Left renal pelvis (tissue), 4 donors: ENCODE measurements at places on chromosomes 7 and 10.

GRCh38 chr10:28592953-28593352, 60.0 kb downstream of the WAC start:
- no peak for DNase-seq

GRCh38 chr7:67453580-67454380, 457.1 kb downstream of the TYW1 start:
- no peak for DNase-seq

DNA sequence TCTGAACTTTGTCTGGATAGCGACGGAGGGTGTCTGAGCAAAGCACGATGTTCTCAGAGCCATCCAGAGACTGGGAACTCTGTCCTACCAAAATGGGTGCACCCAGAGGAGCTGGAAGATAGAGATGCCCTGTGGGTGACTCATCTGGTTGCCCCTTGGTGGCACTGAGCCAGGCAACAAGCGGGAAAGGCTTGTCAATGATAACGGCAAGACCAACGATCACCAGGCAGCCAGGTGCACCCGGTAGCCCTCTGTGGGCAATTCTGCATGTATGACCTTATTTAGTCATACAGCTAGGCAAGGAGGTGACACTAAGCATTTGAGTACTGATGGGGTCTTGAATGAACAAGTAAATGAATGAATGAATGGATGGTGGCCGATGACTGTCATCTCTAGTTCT, 2.8 kb upstream of the ELN start:
- DNase-seq, result no peak

DNA sequence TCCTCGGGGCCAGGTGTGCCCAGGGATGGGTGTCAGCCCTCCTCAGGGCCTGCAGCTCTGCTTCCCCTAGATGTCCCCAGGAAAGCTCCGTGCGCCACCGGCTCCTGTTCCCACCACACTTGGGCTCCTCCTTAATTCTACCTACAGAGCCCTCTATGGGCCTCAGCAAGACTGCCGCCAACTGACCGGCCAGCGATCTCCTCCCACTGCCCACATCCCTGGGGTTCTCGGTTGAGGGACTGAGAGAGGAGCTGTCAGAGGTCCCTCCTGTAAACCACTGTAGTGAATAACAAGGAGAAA, 5.3 kb upstream of the LDB3 start:
- no peak for DNase-seq

DNA sequence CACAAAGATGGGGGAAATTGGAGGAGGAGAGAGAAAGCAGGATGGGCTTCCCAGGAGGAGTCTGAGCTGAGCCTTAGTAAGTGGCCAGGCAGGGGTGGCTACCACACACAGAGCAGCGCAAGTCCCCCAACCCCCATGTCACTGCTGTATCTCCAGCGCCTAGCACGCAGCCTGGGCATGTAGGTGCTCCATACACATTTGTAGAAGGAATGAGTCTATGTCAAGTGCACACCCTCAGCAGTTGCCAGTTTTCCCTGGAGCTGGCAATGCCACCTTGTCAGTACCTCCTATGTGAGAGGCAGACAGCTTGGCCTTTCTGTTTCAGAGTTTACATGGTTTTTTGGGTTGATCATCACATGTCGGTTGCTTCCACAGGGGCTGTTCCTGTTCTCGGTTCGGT, 116.1 kb downstream of the CLEC2L start:
- DNase-seq, result no peak

- no peak for DNase-seq
Observed at GRCh38 chr10:109895095-109895818, 28.1 kb downstream of the XPNPEP1 start.

DNA sequence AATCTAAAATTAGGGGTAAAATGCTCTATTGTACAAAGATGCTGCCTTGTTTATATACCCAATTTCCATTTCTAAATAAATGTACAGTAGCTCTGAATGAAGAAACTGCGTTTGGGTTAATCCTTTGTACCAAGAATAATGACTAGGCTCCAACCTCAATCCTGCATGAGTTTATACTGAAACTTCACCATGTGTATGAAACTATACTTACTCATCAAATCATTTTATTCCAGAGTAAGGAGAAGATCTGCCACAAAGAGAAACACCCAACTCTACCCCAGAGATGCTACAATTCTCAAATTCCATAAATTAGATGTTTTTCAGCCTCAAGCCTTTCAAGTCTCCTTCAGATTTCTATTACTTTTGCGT, 53.8 kb upstream of the AKR1E2 start:
- DNase-seq, result no peak

DNA sequence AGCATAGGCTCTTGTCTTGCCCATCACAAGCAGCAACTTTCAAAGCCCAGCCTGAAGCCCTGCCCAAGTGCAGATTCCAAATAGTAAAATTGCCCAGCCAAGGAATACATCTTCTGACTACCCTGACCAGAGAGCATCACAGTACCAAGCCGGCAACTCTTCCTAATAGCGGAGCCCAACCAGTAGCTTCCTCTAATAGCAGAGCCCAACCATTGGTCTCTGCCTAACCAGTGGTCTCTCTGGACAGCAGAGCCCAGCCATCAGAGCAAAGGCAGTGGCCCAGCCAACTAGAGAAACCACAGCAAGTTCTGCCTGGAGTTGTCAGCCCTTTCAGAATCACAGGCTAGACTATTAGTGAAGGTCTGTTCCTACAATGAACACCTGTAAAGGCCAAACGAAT, 285.6 kb downstream of the HGF start:
- DNase-seq, result peak; percentile 14

- DNase-seq, result no peak
Observed at GRCh38 chr10:97412891-97413304, 11.8 kb upstream of the RRP12 start.

- DNase-seq, result no peak
Observed at GRCh38 chr10:98621630-98622029, 174.9 kb upstream of the HPS1 start.

GRCh38 chr7:68676813-68677535, 921.3 kb upstream of the AUTS2 start:
- no peak for DNase-seq

- DNase-seq, result no peak
Observed at GRCh38 chr10:96478355-96478754, 35.4 kb downstream of the TLL2 start.

DNA sequence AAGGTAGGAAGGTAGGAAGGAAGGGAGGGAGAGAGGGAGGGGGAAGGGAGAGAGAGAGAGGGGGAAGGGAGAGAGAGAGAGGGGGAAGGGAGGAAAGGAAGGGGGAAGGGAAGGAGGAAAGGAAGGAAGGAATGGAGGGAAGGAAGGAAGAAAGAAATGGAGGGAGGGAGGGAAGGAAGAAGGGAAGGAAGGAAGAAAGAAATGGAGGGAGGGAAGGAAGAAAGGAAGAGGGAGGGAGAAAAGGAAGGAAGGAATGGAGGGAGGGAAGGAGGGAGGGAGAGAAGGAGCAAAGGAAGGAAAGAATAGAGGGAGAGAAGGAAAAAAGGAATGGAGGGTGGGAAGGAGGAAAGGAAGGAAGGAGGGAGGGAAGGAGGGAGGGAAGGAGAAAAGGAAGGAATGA, 176.4 kb upstream of the PTER start:
- no peak for DNase-seq

DNA sequence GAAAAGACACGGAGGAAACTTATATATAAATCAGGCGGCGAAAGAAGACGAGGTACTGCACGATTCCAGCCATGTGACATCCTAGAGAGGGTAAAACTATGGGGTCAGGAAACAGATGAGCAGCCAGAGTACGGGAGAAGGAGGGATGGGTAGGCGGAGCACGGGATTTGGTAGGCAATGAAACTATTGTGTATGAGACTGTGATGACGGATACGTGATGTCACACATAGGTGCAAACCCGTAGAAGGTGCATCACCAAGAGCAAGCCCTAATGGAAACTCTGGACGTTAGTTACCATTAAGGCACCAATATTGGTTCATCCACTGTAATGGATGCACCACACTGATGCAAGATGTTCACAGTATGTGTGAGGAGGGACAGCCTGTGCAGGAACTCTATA, 93.8 kb upstream of the MGMT start:
- no peak for DNase-seq

- DNase-seq, result no peak
Observed at GRCh38 chr10:43249151-43249961, 17.5 kb downstream of the RASGEF1A start.

- no peak for DNase-seq
Observed at GRCh38 chr7:154842591-154842990, 160.3 kb downstream of the PAXIP1 start.

DNA sequence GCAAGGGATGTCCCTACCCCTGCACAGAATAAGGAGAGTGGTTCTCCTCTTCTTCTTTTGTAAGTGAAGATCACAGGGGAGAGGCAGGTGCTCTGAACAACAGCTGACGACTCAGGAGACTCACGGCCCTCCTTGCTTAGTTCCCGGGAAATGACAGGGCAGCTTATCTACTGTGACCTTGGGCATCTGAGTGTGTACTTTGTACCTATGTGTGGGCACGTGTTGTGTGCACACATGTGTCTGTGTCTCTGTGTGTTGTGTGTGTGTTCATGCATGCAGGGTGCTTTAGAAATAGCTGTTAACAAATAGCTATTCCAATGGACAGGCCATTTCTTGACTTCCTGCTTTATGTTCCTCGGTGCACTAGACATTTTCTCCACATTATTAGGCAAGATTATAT, 80.5 kb upstream of the NPS start:
- DNase-seq, result no peak

GRCh38 chr10:121535381-121535780, 62.9 kb downstream of the FGFR2 start:
- DNase-seq, result no peak

- no peak for DNase-seq
Observed at GRCh38 chr7:78149787-78150186, 351.2 kb downstream of the PHTF2 start.

DNA sequence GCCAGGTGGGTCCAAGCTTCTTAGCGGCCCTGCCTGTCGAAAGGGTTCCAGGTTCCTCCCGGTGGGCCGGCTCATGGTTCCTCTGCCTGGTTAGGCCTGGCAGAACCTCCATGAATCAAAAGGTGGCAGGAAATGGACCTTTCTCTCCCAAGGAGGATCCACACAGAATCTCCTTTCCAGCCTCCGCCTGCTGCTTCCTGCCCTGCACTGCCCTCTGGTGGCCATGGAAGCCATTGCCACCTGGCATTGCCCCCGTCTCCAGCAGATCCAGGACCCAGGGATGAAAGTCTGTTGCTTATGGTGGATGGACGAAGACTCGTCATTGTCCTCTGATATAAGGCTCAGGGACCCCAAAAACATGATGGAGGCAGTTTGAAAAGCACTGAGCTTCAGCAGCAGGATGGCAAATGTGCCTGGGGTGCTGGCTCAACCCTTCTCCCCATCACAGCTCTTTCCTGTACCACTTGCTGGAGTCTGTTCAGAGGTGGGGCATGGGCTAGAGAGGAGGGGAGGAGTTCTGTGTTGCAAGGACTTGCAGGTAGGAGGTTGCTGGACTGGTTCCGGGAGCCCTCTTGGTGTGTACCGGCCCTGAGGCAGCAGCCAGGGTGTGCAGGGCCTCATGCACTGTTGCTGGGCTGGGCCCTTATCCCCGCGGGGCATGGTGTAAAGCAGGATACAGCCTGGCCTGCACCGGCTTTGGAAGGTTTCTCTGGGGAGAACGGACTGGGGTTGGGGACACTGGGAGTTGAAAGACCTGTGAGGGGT, 11.3 kb upstream of the INMT start:
- peak; percentile 41 for DNase-seq

DNA sequence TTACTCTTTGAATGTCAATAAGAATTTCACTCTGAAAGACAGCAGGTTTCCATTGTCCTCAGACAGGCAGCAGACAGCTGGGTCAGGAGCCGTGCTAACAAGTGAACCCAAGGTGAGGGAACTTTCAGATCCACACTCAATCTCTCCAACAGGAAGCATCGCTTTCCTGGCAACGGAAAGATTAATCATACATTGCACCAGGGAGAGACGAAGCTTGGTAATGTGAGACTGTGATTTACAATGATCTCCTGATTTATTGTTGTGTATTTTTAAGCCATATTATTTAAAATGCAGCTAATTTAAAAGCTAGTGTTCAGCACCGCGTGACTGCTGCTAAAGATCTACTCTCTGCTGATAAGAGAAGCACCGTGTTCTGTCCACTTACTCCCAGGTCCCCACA, 17.5 kb upstream of the NOM1 start:
- no peak for DNase-seq

DNA sequence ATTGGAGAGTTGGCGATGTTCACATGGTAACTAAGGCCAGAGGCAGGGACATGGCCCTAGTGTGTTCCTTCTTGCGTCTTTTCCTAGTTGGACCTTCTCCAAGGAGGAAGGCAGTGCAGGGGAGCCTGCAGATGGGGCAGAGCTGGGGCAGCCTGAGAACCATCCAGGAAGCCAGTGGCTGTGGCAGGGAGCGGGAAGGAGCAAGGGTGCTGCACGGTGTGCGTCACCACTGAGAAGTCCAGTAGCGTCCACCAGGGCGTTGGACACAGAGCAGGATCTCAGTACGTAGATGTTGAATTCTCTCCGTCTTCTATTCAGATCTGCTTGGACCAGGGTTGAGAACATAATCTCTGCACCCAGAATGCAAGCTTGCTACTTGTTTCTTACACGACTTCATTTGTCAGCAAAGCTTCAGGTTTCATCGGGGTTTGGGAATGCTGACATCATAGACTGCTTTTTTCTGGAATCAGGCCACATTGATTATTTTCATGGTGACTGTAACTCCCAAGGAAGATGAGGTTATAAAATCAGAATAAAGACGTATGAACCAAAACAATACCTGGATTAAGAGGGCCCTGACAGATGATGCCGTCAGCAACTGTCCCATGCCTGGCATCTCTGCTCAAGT, 130.3 kb downstream of the HECW1 start:
- DNase-seq, result no peak

DNA sequence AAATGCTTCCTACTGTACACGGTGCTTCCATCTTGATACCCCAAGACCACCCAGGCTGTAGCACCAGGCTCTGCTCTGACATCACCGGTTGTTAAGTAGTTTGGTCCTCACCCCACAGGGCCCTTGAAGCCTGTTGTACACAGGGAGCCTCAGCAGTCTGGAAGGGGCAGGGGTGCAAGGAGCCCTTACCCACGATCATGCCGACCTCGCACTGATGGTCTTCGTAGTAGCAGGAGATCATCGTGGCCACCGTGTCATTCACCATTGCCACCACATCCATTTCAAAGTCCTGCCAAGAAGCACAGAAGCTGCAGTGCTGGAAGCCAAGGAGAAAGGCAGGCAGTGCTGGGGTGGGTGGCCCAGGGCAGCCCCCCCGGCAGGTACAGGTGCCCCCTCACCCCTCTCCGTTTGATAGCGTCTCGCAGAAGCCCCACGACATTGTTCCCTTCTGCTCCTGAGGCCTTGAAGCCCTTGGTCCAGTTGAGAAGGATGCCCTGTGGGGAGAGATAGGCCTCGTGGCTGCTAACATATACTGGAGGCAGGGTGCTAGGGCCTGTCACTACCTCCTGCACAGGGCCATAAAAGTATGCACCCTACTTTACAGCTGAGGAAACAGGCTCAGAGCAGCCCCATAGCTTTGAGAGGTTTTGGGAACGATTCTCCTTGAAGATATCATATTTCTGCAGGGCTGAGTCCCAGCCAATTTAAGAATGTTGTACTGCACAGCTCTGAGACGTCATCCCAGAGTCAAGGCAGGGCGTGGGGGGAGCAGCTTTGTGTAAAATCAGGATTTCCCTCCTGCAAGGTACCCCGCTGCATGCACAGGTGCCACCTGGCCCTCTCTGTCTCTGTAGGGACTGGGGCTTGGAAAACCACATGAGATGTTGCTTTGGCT, 8.7 kb upstream of the MYL7 start:
- DNase-seq, result no peak
